ENCODE measurements at places on chromosomes 13 and 19.

GRCh38 chr13:29749401-29750182 lies 100.8 kb downstream of the UBL3 start:
- DNase-seq = no peak

GRCh38 chr13:24511019-24511815 lies 1.4 kb downstream of the PARP4 start:
- DNase-seq = no peak

- DNase-seq = no peak
Measured at GRCh38 chr13:111893607-111894443, 173.1 kb upstream of the SOX1 start.

- no peak for DNase-seq
Measured at GRCh38 chr19:15293781-15294491, 38.4 kb downstream of the BRD4 start.

DNA sequence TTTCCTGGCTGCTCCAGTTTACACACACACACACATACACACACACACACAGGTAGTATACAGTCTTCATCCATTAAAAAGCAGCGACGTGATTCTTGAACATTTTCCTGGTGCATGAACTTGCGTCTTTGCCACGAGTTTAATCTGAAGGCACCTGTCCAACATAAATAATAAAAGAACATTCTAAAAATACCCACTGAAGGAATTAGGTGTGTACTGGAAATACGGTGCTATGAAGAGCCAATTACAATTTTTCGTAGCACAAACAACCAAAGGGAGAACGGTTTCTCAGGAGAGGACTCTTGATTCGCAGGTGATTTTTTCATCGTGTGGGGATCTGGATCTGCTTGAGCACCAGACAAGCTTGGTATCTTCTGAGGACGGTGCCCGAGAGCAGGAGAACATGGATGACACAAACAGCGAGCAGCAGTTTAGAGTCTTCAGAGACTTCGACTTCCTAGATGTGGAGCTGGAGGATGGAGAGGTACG lies 61.2 kb downstream of the ZAR1L start:
- no peak for DNase-seq

DNA sequence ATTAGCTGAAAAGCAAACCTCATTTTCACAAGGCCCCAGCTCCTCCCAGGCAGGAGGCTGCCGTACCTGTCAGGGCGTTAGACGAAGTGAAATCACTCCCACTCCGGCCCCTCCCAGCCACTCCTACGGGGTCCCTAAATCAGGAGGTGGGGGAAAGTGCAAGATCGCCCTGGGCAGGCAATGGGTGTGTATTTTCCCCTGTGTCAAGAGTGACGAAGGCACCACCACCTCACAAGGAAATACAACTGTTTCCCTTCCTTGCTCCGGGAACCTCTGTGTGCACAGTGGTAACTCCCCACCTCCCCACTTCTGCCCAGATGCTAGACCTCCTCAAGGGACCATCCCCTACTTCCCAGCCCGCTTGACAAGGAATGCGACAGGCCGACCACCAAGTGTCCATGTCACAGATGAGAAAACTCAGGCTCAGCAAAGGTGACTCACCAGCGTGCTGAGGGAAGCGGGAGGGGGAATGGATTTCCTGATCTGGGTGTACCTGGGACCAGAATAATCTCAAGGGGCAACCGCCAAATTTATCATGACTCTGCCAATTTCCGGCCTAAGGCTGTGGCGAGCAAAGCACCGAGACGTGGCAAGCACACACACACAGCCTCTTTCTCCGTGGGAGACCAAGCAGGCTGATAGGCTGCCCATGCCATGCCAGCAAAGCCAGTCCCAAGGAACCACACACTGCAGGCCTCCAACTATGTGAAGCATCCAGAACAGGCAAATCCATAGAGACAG lies 7.3 kb downstream of the PPP6R1 start:
- no peak for DNase-seq

Data from mesothelial cell of epicardium (in vitro differentiated cells).